ENCODE measurements at places on chromosomes 7 and 10.
A peak's percentile ranks its signal among the peaks of the same experiment; 100 is the strongest.

GRCh38 chr10:81680359-81680758 is 194.6 kb upstream of the NRG3 start:
- no peak for DNase-seq

DNA sequence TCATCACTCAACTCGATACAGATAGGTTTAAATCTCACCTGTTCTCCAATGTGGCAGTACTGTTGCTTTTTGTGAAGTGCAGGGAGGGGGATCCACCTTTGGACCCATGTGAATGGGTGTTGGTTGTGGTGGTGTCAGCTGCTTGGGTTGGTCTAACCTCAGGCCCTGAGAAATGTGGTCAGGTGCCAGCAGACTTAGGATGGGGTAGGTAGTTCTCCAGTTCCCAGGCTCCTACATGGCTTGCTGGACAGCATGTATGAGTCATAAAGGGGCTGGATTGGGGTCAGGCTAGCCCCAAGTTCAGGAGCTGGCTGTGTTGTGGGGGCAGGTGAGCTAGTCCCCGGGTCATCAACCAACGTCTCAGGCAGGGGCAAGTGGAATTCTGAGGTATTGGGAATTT is 472.6 kb upstream of the CNTNAP2 start:
- DNase-seq: no peak

DNA sequence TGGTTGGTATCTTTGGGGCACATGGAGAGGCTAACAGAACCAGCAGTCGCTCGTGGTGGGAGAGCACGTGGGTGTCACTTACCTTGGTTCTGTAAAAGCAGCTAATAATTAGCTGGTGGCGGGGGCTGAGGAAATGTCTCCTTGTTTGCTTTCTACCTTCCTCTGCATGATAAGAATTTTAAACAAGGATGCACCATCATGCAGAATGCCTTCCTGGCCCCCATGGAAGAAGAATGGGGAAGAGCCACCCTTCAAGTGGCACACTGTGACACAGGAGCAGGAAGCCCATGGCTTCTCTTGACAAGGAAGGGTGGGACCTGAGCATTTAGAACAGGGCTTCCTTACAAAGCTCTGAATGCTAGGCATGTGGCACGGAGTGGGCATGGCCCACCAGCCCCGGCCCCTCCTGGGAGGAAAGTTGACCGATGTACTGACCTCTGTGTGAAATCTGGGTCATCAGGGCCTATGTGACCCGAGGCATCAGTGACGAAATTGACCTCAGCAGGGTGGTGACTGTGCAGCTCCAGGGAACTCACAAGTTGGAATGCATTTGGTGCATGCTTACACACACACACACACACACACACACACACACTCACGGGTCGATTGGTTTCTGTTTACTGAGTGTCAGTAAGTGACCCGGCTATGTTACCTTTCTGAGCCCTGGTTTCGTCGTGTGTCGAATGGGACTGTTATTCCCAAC is 116.9 kb upstream of the ANLN start:
- DNase-seq: no peak

DNA sequence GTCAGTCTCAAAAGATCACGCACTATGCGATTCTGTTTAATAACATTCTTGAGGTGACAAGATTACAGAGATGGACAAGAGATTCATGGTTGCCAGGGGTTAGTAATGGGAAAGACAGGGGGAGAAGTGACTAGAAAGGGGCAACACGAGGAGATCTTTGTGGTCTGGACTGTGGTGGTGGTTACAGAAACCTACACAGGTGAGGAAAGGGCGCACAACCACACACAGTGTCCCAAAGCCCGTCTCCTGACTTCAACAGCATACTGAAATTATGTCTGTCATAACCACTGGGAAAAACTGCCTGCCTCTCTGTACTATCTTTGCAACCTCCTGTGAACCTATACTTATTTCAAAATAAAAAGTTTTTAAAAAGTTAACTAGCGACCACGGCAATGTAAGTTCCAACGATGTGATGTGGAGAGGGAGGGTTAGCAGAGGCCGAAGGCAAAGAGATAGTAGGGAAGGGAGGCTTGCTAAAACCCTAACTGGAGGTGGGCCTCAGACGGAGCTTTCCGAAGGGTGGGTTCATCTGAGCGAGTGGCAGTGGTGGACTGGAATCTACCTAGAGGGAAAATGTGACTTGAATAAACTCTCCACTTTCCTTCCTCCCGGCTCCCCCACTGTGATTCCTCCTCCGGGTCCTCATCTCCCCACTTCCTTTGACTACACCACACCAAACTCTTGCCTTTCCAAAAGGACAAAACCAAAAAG is 43.7 kb downstream of the GNA12 start:
- no peak for DNase-seq

DNA sequence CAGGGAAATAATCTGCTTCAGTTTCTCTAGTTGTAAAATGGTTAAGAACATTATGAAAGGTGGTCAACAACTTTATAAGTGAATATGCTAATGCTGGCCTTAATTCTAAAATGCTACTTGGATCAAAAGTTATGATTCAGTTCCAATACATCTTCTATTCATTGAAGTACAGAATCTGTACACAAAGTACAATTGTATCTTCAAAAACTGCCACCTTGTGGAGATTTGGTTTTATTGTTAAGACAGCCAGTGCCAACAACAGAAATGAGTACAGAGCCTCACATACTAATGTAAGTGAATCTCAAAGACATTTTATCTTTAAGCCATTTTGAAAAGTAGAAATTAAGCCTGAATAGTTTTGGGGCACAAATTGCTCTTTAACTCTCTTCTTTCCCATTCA is 194.0 kb downstream of the CFTR start:
- peak; percentile 48 for DNase-seq

DNA sequence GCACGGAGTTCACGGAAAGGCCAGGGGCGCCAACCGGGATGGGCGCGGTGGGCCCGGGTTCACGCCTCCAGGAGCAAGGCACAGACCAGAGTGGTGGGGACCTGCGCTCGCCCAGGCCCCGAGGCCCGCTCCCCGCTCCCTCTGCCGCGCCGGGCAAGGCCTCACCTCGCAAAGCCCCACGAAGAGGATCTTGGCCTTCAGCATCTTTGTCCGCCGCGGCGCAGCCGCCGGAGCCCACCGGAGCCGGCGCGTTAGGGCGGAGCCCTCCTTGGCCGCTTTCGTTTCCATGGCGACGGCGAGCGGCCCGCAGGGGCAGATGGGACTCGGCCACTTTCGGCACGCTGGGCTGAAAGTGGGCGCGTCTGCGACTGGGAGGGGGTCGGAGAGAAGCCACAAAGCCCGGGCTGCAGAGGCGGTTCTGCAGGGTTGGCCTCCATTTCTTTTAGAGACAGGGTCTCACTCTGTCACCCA is 944.4 kb upstream of the ZNF722 start:
- no peak for DNase-seq

- no peak for DNase-seq
Observed at GRCh38 chr7:98323597-98324322, 42.3 kb downstream of the BRI3 start.

GRCh38 chr7:16546921-16547505 is 20.4 kb downstream of the LRRC72 start:
- DNase-seq: no peak

- no peak for DNase-seq
Observed at GRCh38 chr7:52940481-52940880, 95.0 kb upstream of the POM121L12 start.

DNA sequence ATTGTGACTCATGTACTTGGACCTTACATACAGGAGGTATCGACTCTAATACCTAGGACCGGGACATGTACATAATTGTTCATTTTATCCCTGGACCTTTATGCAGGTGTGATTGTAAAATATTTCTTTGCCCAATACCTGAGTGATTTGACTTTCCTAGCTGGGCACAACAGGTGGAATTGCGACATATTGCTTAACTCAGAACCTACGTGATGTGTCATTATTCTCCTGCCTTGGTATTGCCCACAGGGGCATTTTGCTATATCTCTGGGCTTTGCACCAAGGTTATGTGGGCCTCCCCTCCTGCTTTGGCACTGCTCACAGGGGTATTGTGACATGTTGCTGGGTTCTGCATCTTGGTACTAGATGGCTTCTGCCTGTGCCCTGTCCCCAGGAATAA is 23.9 kb upstream of the ZNF107 start:
- DNase-seq: no peak

Measured in NCI-H1105 treated with DMSO at 0.1 percent for 48 hours (cell line).